ENCODE measurements at places on chromosomes 5 and 9. TPM values are rescaled to one million over a fixed set of nuclear protein-coding genes. Genes with fewer than 3 reads are reported as not detected.
A peak's percentile ranks its signal among the peaks of the same experiment; 100 is the strongest.

DNA sequence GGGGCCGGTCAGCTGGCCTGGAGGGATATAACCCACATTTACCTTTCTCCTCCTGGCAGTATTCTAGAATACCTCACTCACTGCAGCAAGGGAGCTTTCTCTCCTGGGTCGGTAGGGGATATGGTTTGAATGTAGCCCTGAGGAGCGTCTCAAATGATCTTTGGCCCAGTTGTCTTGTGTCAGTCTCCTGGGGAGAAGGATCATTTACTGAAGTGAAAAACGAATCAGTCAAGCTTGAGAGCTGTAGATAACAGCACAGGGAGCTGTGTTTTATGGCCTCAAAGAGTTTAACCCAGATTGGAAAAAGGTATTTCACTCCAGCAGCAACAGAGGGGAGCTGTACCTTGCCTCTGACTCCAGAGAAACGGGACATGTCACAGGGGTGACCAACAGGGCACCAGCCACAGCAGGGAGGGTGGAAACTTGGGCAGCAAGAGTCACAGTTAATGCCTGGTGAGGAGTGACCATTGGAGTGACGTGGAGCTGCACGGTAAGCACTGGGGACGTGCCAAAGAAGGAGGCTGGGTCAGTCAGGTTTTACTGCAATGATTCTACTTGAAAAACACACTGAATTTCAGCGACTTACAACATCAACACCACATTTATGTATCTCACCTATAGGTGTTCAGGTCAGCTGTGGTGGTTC, 29.8 kb upstream of the ZFR start:
- peak; percentile 29 for DNase-seq

Gene MRNIP
- 46.0 TPM for total RNA-seq

Gene TICAM2
- total RNA-seq, result 9.9 TPM

Gene PCDHB10
- 5.8 TPM for total RNA-seq

DNA sequence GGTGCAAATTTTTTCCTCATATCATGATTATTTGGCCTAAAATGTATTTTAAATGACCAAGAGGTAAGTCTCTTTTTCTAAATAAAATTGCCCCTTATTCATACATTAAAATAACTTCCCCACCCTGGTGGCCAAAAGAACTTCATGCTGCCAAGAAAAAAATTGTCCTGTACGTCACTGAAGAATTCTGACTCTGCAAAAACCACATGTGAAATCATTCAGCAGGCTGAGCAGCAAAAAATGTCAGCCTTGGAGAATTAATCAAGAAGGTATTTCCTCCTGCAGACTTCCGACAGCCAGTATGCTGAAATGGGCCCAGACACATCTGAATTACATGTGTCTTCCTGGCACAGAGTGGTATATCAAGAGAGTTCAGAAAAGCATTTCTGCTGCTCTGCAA, 94.6 kb upstream of the HMHB1 start:
- DNase-seq, result no peak

- no peak for DNase-seq
These were observed 29.2 kb upstream of the ENHO start for GRCh38 chr9:34551751-34552605.

- no peak for DNase-seq
These were observed 119.8 kb downstream of the ATG10 start for GRCh38 chr5:82091617-82092016.

DNA sequence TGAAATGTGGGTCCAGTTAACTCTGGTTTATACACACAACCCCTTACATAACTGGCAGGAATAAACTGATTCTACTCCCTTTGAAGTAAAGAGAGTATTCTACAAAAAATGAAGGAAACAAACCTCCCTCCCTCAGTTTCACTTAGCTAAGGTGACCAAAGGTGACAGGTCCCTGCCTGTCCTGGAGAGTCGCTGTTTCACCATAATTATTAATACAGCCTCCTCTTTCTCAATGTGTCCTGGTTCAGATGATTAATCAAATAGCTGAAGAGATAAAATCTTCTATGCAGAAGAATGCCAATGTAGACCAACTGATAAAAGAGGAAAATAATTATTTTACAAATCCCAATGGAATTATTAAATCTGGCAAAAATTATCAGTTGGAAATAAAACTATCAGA, 163.7 kb upstream of the GNA14 start:
- no peak for DNase-seq
